Stimulated activated CD8-positive, alpha-beta memory T cell treated with anti-CD3 and anti-CD28 coated beads, Interleukin-4, amount 100 ng/mL, for 48 hours (primary cell): ENCODE measurements at places on chromosomes 12 and 14.

DNA sequence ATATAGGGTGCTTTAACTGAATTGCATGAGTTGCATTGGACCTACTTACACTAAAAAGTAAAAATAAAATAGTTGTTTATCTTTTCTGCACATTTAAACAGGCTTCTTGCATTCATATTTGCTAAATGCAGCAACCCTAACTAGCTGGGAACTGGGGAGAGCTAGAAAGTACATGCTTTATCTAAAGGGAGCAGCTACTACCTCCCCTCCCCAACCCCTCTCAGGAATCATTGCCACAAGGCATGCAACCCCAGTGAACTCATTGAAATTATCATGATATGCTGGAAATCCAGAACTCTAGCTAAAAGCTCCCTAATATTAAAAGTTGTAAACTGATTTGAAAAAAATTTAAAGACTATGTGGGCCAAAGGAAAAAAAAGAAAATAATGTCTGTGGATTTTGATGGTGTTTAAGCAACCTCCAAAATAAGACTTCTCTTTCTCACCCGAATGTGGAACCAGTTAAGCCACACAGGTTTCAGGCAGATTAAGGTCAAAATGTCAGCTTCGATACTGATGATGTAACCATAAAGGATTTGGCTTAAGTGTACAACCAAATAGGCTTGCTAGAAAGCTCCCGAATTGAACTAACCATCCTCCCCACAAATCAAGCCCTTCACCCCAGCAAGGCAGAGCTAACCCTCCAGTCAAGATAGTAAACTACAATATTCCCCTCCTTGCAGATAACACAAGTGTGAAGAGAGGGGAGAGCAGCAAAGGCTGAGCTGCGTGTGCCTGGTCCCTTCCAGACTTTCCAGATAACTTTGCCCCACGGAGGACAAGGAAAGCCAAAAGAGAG, 13.8 kb upstream of the POC1B start:
- no peak for DNase-seq

GRCh38 chr12:25020621-25021243, 71.8 kb upstream of the BCAT1 start:
- no peak for DNase-seq

GRCh38 chr12:131458931-131459772, 251.7 kb upstream of the SFSWAP start:
- no peak for DNase-seq

GRCh38 chr12:129401572-129401971, 502.3 kb downstream of the TMEM132D start:
- no peak for DNase-seq

DNA sequence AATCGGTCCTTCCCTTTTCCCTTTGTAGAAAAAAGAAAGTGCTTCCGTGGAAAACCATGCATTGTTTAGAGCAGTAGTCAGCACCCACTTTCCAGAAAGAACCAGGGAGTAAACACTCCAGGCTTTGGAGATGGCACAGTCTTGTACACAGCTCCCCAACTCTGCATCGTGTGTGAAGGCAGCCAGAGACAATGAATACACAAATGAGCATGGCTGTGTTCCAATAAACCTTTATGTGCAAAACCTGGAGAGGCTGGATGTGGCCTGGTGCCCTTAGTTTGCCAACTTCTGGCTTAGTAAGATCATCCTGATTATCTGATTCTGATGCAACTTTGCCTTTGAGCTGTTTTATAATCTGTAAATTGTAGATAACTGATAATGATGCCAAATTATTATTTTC, 463.4 kb upstream of the TMEM132C start:
- no peak for DNase-seq

GRCh38 chr14:33163600-33163999, 224.9 kb downstream of the NPAS3 start:
- DNase-seq, result no peak

- DNase-seq, result no peak
Observed at GRCh38 chr12:2854669-2855453, 2.0 kb downstream of the TEX52 start.

DNA sequence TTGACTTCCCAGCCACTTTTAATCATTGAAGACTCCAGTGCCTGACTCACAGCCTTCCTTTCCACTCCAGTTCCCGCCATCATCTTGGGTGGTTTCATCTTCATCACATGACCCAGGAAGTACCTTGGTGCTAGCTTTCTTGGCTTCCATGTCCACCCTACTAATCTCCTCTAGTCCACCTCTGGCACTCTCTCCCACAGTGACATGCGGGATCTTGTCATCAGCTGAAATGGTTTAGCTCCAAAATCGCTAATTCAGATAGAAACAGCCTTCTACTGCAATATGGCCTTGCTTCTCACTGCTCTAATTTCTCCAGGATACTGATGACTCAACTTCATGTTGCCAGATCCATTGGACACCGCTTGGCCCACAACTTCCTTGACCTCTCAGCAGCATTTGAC, 24.5 kb downstream of the WDR20 start:
- no peak for DNase-seq

DNA sequence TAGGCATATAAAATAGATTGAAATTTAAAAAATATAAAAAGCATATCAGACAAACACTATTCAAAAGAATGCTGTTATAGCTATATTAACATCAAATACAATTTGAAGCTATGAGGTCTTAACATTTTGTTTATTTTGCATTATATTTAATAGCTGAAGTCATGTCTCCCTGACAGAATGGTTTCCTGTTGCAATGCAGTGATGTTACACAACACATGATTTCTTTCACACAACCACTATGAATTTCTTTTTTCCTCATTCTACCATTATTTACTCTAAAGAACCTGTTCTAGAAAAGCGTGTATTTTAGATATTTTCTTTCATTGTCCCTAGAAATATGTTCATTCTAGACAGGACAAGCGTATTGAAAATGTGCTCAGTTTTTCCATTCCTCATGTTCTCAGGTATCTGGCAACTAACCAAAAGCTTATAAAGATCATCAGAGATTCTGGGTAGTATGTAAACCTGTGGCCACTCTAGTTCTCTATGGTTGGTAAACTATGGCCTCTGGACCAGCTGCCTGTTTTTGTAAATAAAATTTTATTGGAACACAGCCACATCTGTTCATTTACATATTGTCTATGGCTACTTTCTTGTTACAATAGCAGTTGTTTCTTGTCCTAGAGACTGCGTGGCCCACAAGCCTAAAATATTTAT, 183.8 kb downstream of the FOXA1 start:
- no peak for DNase-seq

DNA sequence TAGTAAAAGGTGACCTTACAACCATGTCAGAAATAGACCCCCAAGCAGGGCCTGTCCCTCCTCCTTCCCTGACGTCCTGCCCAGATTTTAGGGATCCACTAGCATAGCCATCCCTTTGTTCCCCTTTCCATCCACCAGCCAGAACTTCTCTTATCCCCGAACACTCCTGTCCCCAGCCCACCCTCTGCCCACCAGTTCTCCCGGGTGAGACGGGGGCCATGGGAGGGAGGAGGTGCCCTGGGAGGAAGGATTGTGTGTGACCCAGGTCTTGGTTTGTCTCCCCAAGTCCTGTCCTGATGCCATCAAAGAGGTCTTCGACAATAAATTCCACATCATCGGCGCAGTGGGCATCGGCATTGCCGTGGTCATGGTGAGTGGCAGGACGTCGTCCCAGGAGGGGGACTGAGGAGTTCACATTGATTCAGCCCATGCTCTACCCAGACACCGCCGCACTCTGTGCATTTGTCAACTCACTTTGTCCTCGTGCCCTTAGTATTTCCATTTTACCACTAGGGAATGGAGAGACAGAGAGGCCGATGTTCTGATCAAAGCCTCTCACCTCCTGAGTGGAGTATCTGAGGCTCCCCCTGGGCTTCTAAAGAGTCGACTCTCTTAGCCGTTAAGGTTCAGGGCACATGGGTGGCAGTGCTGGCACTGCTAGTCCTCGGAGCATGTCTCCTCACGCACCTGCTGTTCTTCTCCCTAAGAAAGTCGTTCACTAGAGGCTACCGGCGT, 35.9 kb downstream of the CD9 start:
- no peak for DNase-seq

GRCh38 chr12:58249610-58250009, 308.2 kb downstream of the ATP23 start:
- DNase-seq, result no peak

DNA sequence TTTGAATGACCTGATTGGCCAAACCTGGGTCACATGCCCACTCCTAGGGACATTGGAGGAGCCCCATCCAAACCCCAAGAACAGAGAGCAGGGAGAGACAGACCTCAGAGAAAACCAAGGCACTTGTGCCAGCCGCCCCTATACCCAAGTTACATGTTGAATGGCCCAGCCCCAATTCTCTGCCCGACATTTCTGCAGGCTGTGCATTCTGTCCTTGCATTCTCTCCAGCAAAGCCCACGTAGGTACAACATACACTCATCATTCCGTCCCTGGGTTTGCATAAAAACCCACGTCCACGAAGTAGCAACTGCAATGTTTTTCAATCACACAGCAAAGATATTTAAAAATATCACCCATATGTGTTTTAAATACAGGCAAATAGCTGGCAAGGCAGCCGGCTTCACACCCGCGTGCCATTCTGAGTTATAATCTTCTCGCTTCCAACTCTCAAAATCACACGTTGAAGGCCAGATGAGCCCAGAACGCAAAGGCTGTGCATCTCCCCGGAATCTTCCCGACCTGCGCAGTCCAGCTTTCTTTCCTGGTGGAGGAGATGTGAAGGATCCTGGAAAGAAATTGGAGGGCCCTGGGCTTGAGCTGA, 91.7 kb upstream of the MYL2 start:
- no peak for DNase-seq

DNA sequence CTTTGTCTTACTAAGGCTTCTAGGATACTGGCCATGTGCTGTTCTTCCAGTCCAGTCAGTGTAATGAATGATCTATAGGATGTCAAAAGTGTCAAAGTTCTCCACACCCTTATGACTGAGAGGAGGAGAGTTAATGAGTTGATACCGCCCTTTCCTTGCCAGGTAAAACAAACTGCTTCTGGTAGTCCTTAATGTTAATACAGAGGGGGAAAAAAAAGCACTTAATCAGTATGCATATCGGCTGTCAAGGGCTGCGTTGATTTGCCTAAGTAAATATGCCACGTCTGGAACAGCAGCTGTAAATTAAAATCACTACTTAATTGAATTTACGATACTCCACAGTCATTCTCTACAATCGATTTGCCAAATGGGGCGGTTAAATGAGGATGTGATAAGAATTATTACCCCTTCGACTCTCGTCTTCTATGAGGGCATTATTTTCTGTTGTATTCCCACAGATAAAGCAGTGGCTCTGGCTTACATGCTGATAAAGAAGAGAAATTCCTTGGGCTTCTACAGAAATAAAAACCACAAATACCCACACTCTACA, 416.0 kb downstream of the KCNH5 start:
- DNase-seq, result no peak

- no peak for DNase-seq
Observed at GRCh38 chr12:78181544-78182162, 351.0 kb downstream of the NAV3 start.

DNA sequence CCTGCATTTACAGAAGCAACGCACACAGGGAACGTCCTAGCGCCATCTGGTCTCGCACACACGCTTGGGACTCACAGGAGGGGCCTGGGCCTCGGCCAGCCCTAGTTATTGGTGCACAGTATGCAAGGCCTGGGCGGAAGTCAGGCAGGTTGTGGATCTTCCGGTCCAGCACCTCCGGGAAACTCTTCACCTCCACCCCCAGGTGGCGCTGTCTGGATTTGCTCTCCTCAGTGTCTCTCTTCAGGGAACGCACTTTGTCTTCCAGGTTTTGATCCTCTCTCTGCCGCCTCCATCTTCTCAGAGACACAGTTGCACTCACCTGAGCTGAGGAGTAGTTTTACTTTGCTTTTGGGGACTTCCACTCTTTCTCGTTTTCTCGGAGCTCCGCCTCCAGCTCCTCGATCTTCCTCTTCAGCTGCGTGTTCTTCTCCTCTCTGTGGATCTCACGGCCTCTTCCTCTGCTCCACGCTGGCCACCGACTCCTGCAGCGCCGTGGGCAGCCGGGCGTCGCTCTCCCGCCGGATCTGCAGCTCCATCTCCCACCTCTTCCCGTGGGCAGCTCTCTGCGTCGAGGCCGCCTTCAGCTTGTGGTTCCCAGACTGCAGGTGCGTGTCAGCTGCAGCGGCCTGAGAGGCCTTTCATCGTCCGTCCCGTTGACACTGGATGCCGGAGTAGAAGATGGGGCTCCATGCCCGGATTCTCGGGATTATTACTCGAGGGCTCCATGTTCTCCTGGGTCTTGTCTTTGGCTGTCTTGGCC, 933.8 kb downstream of the TMEM121 start:
- DNase-seq, result peak; percentile 80

DNA sequence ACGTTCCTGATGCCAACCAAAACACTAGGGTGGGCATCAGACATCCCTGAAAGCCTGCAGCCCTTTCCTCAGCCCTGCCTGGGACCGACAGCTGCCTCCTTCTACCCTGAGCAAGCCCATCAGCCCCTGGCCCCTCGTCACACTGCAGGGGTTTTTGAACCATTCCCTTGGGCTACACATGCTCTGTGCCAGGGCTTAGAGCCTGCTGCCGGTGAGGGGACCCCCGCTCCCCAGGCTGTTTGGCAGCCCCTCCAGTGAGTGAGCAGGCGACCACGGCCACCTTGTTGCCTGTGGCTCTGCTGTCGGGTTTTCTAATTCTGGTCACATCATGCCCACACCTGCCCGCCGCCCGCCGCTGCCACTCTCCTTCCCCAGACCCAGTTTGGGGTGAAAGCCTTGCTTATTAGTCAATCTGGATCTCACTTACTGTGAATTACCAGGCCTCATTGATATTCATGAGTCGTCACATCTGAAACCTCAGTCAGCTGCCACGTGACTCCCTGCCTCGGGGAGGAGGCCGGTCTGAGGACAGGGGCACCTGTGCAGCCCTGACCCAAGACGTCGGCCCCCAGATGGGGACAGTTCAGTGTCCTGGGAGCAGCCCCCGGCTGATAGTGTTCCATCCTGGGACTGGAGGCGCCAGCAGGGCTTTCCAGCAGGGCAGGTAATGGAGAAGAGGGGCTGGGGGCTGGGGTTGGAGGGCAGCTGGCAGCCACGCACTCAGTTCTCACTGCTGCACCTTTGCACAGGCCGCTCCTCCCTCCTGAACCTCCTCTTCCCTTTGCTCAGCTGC, 163.0 kb downstream of the RBM19 start:
- DNase-seq, result no peak

- no peak for DNase-seq
Observed at GRCh38 chr14:64598404-64598803, 48.6 kb downstream of the PPP1R36 start.

- DNase-seq, result no peak
Observed at GRCh38 chr14:96274122-96274521, 18.1 kb downstream of the BDKRB1 start.

- no peak for DNase-seq
Observed at GRCh38 chr12:130428116-130428515, 90.4 kb downstream of the PIWIL1 start.
